Activated T-helper 1 cell treated with Interleukin-2 at 50 U/mL for 16 hours (primary cell): ENCODE measurements at places on chromosomes 5 and 9.

DNA sequence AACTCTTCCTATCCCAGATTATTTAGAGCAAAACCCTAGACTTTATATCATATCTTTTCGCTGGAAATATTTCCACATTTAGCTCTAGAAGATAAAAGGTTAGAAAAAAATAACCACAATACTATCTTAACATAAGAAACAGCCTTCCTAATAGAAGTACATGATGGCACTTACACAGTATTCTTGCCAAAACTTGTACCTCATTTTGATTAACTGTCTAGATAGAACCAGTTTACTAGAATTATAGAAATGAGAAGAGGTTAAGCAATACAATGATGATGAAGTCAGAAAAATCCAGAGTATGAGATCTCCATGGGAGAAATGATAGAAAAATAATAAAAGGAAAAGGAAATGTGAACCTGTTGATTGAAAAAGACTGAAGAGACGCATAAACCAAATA, 63.1 kb downstream of the SLC12A2 start:
- DNase-seq = no peak

- no peak for DNase-seq
These were observed 465.4 kb downstream of the RASEF start for GRCh38 chr9:82597241-82598203.

GRCh38 chr9:88186495-88187110, 48.3 kb upstream of the SPATA31C2 start:
- no peak for DNase-seq

DNA sequence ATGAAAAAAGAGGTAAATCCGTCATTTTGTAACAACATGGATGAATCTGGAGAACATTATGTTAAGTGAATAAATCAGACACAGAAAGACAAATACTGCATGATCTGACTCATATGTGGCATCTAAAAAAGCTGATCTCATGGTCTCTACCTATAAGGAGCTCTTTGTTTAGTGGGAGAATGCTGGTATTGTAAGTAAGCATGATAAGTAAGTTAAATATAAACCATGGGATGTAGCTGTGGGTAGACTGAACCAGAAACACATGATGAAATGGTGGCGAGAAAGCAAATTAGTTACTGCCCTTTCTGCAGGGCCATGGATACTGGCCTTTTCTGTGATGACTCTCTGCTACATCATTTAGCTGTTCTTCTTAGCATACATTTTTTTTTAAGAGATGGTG, 66.4 kb upstream of the RUSC2 start:
- DNase-seq = no peak

GRCh38 chr5:34717426-34718327, 61.5 kb downstream of the RAI14 start:
- DNase-seq = no peak

GRCh38 chr9:93198117-93198837, 14.3 kb downstream of the WNK2 start:
- DNase-seq = no peak

DNA sequence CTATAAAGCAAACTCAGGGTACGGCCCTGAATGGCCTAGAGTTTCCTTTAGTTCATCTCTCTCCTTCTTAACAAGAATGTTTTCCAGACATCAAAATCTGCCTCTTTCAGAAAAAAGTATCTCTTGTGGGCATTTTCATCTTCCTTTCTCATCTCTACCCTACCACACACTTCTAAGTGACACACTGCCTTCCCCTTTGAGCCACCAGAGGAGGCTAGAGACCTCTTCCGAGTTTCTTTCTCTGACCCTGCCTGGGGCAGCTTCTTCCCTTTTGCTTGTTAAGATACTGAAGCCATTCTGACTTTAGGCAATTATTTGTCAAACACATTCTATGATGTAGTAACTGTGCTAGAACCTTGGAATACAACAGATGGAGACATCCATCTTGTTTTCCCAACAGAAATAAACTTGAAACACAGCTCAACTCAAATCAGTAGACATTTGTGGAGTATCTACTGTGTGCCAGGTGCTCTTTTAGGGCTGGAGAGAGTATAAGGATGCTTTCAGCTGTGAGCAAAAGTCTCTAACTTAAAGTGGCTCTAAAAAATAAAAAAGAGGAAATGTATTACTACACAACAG, 8.6 kb upstream of the SV2C start:
- DNase-seq = no peak

- DNase-seq = no peak
These were observed 70.8 kb upstream of the UNC5A start for GRCh38 chr5:176739461-176740051.

- no peak for DNase-seq
These were observed 3.6 kb upstream of the RGMB start for GRCh38 chr5:98769959-98770208.

DNA sequence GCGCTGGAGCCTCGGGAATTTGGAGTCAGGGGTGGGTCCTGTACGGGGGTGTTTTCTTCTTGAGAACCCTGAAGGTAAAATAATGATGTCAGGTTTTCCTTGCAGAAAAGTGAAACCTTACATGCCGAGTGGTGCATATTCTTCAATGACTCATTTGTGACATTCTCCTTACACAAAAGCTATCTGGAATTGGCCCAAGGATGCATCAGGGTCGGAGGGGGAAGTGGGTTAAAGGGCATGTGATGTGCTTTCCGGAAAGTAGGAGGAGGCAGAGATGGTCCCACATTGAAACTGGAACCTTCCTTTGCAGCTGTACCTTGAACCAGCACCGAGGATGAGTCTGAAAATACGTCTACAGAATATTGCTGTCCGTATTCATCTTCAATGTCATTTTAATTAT, 411.2 kb upstream of the IRX4 start:
- no peak for DNase-seq

- DNase-seq = no peak
These were observed 877.9 kb upstream of the WWC1 start for GRCh38 chr5:167413506-167413905.

- DNase-seq = no peak
These were observed 81.9 kb upstream of the FREM1 start for GRCh38 chr9:14992081-14992480.

- no peak for DNase-seq
These were observed 20.2 kb upstream of the SPDL1 start for GRCh38 chr5:169563369-169563768.
